Activated T-helper 2 cell treated with anti-CD3 and anti-CD28 coated beads, Interferon-gamma antibody, Interleukin-2, Interleukin-4, amounts not matched to agents 10 μg/mL and 5 μg/mL and 100 μg/mL, durations not matched to agents 14 hours and 24 hours and 36 hours (primary cell): ENCODE measurements at places on chromosomes 1 and 21.

GRCh38 chr1:93638981-93639380, 42.7 kb downstream of the BCAR3 start:
- H3K4me1 ChIP-seq, result peaks cover 13% of the 10 kb centered on the region
- no peak overlapping the region for H3K27ac ChIP-seq
- H3K36me3 ChIP-seq, result peaks cover 33% of the 10 kb centered on the region
- no peaks in the 10 kb centered on the region for H3K27me3 ChIP-seq
- no peak overlapping the region for H3K4me3 ChIP-seq

- H3K36me3 ChIP-seq, result peaks cover 5% of the 10 kb centered on the region
- peak overlapping the region; percentile 80 for H3K27ac ChIP-seq
- peak; percentile 37 for DNase-seq
- H3K4me1 ChIP-seq, result peaks cover 17% of the 10 kb centered on the region
- H3K27me3 ChIP-seq, result peaks cover 6% of the 10 kb centered on the region
Measured at GRCh38 chr1:9181990-9182783, 52.4 kb upstream of the H6PD start.

DNA sequence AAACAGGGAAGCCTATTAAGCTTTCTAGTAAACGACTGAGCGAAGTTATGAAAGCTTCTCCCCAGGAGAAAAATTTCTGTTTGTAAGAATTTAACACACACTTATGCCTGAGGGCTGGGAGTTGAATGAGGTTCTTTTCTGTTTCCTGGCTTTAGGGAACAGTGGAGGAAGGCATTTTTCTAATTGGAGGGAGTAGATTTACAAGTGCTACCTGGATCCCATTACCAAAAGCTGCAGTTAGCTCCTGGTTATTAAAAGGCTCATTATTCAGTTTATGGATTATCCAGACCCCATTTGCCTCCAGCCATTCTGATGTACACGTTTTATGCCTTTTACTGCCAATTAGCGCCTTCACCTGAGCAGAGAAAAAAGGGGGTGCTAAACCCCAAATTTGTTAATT, 7.5 kb downstream of the ST6GALNAC3 start:
- peaks cover 5% of the 10 kb centered on the region for H3K4me1 ChIP-seq
- no peak overlapping the region for H3K27ac ChIP-seq
- H3K36me3 ChIP-seq, result no peaks in the 10 kb centered on the region
- no peak overlapping the region for H3K4me3 ChIP-seq
- H3K27me3 ChIP-seq, result peaks cover 21% of the 10 kb centered on the region
- DNase-seq, result no peak

DNA sequence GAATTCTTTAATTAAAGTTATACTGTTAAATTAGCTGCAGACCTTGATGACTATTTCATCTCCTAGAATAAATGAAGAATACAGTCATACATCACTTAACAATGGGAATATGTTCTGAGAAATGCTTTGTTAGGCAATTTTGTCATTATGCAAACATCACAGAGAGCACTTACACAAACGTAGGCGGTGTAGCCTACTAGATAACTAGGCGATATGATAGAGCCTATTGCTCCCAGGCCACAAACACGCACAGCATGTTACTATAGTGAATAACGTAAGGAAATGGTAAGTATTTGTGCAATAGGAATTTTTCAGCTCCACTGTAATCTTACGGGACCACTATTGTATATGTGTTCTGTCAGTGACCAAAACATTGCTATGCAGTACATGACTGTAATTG, 37.6 kb upstream of the DESI2 start:
- no peaks in the 10 kb centered on the region for H3K36me3 ChIP-seq
- peaks cover 2% of the 10 kb centered on the region for H3K27me3 ChIP-seq
- H3K4me1 ChIP-seq, result peaks cover 3% of the 10 kb centered on the region

GRCh38 chr1:94863919-94864318, 43.8 kb downstream of the SLC44A3 start:
- H3K27me3 ChIP-seq, result peaks cover 18% of the 10 kb centered on the region
- no peak for DNase-seq
- H3K4me3 ChIP-seq, result no peak overlapping the region
- H3K27ac ChIP-seq, result no peak overlapping the region
- no peaks in the 10 kb centered on the region for H3K4me1 ChIP-seq

- H3K4me3 ChIP-seq, result no peak overlapping the region
- H3K27me3 ChIP-seq, result peaks cover 39% of the 10 kb centered on the region
- no peak overlapping the region for H3K27ac ChIP-seq
- H3K4me1 ChIP-seq, result peaks cover 14% of the 10 kb centered on the region
- DNase-seq, result no peak
Measured at GRCh38 chr1:76070538-76070937, 4.0 kb upstream of the ST6GALNAC3 start.

GRCh38 chr1:212413902-212414327, 771 bp downstream of the PACC1 start:
- H3K36me3 ChIP-seq, result peaks cover 38% of the 10 kb centered on the region
- H3K4me3 ChIP-seq, result peak overlapping the region; percentile 100
- H3K4me1 ChIP-seq, result peaks cover 22% of the 10 kb centered on the region

DNA sequence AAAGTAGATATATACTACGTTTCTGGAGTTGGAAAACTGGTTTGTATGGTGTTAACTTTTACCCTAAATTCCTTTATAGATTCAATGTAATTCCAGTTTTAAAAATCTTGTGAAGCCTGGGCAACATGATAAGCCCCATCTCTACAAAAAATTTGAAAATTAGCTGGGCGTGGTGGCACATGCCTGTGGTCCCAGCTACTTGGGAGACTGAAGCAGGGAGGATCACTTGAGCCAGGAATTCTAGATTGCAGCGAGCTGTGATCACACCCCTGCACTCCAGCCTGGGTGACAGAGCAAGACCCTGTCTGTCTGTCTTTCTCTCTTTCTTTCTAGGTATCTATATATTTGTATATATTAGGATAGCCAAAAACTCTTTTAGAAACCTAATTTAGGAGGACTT, 141.9 kb downstream of the CLEC20A start:
- no peaks in the 10 kb centered on the region for H3K4me1 ChIP-seq
- no peaks in the 10 kb centered on the region for H3K36me3 ChIP-seq
- DNase-seq, result no peak
- no peak overlapping the region for H3K4me3 ChIP-seq
- H3K27ac ChIP-seq, result no peak overlapping the region
- no peaks in the 10 kb centered on the region for H3K27me3 ChIP-seq

GRCh38 chr1:211580303-211580687, 1.3 kb upstream of the SLC30A1 start:
- no peak overlapping the region for H3K27ac ChIP-seq
- H3K4me3 ChIP-seq, result peak overlapping the region; percentile 73
- DNase-seq, result no peak
- H3K36me3 ChIP-seq, result peaks cover 19% of the 10 kb centered on the region
- no peaks in the 10 kb centered on the region for H3K27me3 ChIP-seq
